ENCODE measurements at places on chromosomes 3 and 15.

DNA sequence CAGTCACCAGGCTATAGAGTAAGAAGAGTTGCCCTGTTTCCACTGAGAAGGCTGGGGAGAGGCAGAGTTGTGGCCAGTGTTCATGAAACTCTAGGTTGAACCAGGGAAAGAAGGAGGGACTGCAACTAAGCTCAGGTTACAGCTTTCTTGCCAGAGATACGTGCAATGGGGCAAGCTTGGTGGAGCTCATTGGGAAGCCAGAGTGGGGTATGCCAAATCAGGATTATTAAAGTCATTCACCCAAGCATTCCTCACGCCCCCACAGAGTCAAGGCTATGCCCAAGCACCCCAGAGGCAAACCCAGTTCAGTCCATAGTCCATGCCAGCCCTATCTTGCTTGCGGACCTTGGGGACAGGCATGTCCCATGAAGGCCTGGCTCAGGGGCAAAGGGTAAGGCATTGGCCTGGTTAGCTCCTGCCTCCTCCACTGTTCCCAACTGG, 17.6 kb downstream of the SLC6A20 start:
- DNase-seq = no peak

- no peak for DNase-seq
Observed at GRCh38 chr15:75810874-75811498, 32.3 kb upstream of the UBE2Q2 start.

- no peak for DNase-seq
Observed at GRCh38 chr3:71533588-71533987, 49.9 kb downstream of the FOXP1 start.

DNA sequence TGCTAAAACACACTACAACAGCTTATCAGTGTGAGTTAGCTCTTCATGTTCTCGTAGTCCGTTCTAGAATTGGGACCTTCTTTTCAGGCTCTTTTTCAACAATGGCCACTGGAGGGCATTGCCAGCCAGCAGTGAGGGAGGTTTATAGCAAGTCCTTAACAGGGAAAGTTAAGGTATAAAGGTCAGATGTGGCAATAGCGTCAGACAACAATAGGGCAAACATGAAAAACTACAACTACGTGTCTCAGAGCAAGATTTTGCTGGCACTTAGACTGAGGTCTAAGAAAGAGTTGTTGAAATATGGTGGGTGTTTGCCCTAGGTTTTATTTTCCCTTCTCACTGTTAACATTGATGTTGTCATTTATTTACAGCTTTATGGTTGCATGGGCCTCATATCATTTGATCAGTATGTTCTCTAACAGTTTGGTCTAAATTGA, 161.4 kb downstream of the GMNC start:
- DNase-seq = no peak

GRCh38 chr15:28921919-28922706, 36.3 kb downstream of the APBA2 start:
- no peak for DNase-seq

- DNase-seq = no peak
Observed at GRCh38 chr3:182914341-182914740, 66.0 kb downstream of the DCUN1D1 start.

DNA sequence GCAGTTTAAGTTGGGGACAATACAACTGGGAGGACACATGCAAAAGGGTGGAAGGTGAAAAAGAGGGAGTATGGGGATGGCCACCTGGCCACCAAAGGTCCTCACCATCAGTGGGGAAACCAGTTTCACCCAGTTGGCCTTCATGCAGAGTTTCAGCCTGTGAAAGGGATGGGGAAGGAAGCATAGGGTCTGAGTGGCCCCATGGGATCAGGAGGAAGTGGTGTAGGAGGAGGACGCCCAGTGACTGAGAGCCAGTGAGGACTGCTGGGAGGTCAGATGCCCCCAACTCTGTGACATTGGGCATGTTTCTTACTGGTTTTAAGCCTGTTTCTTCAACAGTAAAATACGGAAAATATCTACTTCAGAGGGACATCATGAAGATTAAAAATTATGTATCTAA, 16.3 kb downstream of the BCL2A1 start:
- DNase-seq = no peak

DNA sequence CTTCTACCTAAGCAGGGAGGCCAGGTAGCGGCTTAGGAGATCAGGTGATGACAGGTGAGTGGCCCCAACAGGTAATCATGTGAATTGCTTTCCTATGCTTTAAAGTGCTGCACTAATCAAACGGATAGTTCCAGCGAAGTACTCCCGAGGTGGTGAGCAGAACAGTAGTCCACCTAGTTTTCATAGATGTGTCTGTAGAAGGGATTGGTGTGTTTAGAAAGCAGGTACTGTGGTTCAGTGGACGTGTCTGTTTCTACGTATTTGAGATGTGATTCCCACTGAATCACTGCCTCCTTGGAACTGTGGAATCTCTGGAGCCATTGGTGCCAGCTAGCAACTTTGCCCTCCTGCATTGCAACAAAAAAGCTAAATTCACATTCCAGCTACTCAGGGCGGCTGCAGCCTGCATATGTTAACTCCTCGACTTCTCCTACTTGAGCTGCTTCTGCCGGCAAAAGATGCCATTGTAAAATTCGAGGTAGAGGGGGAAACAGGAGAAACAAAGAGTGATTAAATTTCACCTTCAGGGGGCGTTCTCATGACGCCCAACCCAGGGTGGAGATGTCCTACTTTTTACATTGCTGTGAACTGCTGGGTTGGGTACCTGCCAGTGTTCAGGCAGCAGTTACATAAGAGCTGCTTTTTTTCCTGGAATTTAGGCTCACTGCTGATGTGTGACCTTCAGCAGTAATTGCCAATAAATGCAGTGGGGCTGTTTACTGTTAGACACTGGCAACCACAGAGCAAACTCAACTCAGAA, 227.3 kb downstream of the ITPR1 start:
- DNase-seq = no peak

DNA sequence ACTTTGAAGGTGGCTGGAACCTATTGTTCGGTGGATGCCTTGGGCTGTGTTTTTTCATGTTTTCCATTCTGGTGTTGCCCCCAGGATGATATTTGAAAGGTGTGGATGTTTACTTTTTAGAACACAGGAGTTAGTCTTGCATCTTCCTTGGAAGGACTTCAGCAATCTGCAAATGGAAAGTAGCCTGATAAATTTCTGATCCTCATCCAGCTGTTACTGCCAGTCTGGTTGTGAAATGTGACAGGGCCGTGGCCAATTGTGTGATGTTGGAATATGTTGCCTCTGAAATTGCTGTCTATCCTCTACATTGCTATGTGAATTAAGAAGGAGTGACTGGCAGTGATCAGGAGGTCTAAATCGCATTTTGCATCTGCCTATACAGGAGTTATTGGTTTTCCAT, 382.5 kb upstream of the C2CD4B start:
- DNase-seq = no peak
